ENCODE measurements at places on chromosomes 6 and 20. TPM values are rescaled to one million over a fixed set of nuclear protein-coding genes. Genes with fewer than 3 reads are reported as not detected.

Gene TSPO2
- not detected for total RNA-seq

DNA sequence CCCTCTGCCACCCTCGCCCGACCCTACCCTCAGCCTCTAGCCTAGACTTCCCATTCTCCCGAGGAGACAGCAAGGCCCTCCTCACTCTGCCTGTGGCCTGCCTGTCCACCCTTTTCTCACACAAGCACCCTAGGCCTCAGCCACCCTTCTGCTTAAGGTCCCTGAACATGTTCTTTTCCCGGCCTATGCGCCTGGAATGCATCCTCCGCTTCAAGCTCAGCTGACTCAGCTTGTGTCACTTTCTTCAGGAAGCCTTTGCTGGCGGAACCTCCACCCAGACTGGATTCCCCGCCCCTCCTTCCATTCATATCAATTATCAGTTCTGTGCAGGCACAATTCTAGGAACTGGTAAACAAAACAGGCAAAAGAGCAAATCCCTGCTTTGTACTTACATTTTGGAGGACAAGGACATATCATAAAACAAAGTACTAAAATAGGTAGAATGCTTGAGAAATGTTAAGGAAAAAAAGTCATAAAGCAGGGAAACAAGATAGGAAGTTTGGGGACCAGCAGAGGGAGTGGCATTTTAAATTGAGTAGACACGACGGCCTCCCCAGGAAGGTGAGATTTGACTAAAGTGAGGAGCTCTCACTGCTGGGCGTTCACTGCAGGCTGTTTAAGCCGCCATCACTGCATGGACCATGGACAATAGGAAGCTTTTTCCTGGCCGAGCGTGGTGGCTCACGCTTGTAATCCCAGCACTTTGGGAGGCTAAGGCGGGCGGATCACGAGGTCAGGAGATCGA lies 17.9 kb upstream of the SNHG17 start:
- DNase-seq, result no peak

DNA sequence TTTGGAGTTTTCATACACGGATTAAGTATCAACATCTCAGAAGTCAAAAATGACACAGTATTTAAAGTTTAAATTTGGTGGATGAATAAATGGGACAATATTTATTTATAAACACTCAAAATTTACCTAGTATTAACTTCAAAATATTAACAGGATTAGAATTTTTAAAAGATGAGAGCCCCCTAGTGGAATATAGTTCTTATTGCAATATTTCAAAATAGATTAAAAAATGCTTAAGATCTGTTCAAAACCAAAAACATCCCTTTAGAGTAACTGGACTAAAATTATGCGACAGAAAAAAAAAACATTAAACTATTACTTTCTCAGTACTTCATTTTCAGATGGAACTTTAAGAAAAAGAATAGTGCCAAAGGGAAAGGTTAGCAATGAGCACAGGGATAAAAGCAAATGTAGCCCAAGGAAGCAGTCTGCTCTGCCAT lies 56.6 kb downstream of the SNX14 start:
- DNase-seq, result no peak

- peak; percentile 26 for DNase-seq
Observed at GRCh38 chr6:159038914-159039884, 5.6 kb downstream of the TAGAP start.

DNA sequence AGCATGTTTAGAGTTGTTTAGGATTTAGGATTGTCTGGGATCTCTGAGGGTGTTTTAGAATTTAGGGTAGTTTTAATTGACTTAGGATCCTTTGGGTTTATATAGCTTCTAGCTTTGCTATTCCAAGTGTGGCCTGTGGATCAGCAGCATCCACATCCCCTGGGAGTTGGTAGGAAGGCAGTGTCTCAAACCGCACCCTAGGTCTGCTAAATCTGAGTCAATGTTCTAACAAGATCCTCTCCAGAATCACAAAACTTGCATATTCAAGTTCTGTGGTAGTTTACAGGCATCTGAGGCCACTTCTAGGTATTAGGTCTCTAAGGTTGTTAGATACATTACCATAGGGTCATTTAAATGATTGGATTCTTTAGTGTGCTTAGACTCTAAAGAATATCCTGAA lies 48.3 kb downstream of the PRND start:
- DNase-seq, result no peak

DNA sequence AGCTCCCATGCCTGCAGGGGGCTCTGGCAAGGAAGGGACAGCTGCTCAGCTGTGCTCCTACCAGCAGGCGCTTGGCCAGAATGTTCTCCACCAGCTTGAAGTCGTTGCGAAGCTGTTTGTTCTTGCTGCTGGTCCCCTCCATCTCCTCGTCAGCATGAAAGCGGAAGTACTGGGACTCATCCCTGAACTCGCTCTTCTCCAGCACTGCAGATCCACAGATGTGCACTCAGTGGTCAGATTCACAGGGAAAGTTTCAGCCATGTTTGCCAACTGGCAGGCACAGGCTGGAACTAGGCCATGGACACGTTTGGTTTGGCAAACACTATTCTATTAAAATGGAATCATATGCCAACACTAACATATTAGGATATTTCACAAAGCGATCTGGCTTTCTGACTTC lies 167.9 kb downstream of the PREX1 start:
- no peak for DNase-seq

- no peak for DNase-seq
Observed at GRCh38 chr6:155267411-155267810, 3.6 kb downstream of the CLDN20 start.

Gene JPH2
- not detected for total RNA-seq

GRCh38 chr20:46129955-46130481 lies 11.9 kb downstream of the CD40 start:
- DNase-seq, result no peak

- no peak for DNase-seq
Observed at GRCh38 chr20:63782051-63782471, 42.5 kb downstream of the SLC2A4RG start.

DNA sequence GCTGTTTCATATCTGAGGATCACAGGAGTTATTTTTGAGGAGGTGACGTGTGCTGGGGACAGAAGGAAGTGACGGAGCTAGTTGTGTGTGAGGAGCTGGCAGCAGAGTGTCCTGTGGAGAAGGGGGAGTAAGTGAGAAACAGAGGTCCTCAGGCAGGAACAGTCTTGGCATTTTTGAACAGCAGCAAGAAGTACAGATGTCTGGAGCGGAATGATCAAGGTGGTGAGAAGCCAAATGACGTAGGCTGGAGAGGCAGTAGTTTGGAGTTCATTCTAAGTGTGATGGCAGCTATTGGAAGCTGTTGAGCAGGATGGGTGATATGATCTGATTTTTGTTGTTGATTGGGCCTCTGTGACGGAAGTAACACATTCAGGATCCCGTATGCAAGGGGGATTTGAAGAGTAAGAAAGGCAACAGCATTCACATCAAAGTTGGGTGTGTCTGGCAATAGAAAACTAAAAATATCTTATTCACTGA lies 52.3 kb downstream of the SOBP start:
- no peak for DNase-seq

- no peak for DNase-seq
Observed at GRCh38 chr6:72246926-72247325, 360.6 kb downstream of the RIMS1 start.

GRCh38 chr6:28597217-28597835 lies 71.6 kb downstream of the GPX5 start:
- peak; percentile 73 for DNase-seq

Gene PARD6B
- 1.6 TPM for total RNA-seq

DNA sequence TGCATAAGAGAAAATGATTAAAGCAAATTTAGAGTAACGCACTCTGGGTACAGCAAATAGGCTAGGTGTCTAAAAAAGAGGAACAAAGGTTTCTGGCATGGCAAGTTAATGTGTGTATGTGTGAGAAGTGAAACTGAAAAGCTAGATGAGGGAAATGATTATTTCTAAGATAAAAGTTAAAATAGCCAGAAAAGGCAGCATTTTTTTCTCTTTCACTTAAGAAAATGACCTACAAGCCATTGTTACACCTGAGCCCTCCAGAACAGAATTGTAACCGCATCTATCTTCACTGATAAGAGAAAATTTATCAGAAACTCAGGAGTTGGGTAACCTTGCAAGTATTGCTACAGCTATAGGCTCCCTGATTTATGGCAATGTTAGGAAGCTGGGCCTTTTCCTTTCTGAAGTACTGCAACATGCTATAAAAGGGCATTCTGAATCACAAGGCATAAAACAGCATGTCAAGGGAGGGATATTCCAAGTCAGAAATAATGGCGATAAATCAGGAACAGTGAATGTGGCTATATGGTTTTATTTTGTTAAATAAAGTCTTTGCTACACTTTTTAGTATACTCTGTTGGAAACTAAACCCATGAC lies 395.3 kb downstream of the TBC1D32 start:
- no peak for DNase-seq

GRCh38 chr6:110509617-110510241 lies 33.3 kb upstream of the SLC22A16 start:
- peak; percentile 56 for DNase-seq

DNA sequence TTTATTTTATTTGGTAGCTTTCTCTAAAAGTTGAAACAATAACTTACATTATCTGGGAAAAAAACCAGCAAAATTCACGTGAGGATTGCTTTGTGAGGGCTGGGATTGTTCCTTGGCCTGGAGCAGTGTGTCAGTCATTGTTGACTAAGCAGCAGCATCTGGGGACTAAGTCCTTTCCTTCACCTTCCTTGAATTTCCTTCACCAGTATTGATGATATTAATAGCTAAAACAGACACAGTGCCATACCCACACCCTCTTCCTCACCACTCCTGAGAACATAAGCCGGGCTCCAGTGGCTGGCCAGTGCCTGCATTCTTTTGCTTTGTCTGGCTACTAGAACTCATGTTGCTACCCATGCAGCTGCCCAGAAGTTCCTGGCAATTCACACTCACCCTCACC lies 23.7 kb downstream of the PLCB1 start:
- DNase-seq, result no peak

DNA sequence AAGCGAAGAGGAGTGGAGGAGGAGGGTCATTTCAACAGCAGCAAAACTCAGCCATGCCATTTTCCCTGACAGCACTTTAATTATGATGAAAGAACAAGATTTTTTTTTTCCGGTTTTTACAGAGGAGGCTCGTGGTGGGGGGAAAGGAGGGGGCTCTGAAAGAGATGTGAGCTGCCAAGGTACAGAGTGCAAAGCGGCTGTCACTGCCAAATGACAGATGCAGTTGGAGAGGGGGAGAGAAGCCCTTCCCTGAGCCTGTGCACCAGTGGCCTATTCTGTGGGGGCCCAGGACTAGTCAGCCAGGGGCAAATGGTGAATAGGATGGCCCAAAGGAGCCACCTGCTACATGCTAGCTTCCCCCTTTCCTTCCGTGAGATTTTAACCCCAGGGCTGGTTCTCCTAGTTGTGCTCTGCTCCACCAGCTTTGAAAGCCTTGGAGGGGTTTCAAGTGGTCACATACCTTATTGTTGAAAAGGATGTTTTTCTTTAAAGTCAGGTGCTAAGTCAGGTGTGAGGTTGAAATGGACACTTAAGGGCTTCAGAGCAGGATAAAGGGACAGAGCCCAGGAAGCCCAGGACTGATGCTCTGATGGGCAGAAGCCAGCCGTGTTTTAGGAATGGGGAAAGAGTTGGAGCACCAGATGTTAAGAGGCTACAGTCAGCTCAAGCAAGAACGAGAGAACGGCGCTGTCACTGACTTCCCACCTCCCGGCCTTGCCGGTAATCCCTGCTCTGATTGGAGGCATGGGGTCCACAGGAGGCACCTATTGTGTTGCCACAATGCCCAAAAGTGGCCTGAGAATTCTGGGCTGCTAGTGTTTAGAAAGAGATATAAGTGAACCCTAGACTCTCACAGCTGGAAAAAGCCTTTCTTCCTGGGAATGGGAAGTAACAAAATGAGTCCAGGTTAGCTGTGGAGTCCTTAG lies 24.8 kb downstream of the GNAS start:
- no peak for DNase-seq

DNA sequence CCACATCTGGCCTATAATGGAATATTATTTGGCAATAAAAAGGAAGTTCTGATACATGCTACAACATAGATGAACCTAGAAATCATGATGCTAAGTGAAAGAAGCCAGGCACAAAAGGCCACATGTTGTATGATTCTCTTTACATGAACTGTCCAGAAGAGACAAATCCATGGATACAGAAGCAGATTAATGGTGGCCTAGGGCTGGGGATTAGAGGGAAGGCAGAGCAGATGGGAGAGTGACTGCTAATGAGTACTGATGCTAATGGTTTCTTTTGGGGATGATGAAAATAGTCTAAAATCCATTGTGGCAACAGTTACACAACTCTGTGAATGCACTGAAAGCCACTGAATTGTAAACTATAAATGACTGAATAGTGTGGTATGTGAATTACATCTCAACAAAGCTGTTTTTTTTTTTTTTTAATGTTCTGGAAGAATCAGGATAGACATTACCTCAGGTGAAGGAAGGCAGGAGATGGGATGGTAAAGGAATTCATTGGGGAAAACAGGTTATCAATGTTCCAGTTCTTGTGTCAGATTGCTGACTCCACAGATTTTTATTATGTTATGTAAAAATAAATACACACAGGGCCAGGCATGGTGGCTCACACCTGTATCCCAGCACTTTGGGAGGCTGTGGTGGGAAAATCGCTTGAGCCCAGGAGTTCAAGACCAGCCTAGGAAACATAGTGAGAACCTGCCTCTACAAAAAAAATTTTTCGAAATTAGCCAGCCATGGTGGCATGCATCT lies 8.9 kb upstream of the SOX12 start:
- DNase-seq, result no peak

- DNase-seq, result no peak
Observed at GRCh38 chr6:167119670-167120582, 3.0 kb upstream of the CCR6 start.

DNA sequence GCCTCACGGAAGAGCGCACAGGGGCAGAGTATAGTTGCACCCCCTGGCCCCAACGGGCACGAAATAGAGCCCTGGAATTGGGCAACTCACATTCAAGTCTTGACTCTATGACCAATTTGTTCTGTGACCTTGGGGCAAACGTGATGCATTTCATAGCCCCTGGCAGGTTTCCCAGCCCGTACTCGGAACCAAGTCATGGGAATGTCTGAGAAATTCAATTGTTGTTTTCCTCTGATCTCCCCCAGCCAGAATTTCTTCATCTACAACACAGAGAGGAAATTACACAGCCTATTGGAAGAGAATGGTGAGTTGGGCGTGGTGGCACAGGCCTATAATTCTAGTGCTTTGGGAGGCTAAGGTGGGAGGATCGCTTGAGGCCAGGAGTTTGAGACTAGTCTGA lies 322.3 kb upstream of the SULF2 start:
- DNase-seq, result no peak

DNA sequence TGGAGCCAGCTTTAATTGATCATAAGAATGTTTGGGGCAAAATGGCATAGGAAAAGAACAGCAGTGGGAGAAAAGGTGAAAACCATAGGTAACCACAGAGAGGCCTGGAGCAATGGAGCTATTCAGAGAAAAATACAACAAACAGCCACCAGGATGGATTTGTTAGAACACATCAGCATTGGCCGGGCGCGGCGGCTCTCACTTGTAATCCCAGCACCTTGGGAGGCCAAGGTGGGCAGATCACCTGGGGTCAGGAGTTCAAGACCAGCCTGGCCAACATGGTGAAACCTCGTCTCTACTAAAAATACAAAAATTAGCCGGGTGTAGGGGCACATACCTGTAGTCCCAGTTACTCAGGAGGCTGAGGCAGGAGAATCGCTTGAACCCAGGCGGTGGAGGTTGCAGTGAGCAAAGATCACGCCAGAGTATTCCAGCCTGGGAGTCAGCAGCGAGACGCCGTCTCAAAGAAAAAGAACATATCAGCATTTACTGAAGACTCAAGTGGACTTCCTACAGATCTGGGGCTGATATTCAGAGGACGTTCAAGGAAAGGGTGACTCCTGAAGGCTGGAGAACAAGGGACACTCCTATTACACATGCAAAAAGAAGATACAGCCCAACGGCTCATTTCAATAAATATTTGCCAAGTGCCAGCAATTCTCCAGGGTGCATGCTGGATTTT lies 20.2 kb downstream of the SNHG17 start:
- no peak for DNase-seq
